ENCODE measurements at places on chromosomes 13 and 19.

- no peak for DNase-seq
Observed at GRCh38 chr13:49441846-49442245, 2.0 kb downstream of the CAB39L start.

DNA sequence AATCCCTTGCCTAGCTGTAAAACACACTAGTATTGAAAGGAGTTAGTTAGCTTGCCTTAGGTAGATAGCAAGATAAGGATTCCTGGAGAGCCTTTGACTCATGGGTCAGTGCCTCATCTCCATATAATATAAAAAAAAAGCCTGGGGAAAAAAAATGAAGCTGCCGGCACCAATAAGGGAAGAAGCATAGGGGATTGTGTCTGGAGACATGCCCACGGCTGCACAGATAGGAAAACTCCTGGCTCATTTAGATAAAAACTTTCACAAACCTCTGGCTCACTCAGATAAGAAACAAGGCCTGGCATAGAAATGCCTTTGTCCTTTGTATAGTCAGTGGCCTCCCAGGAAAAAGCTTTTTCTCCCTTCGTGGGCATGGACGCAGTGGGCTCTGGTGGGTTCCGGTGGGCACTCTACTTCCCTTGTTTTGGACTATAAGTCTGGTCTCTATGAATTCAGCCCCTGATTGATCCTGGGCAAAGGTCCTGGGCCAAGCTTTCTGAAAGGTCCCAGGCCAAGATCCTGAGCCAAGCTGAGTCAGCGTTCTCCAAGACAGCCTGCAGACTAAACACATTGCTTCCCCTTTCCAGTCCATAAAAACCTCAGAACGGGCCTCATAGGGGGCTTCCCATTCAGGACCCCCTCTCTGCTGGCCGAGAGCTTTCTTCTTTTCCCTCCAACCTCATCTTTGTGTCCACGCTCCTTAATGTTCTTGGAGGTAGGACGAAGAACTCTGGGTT is 4.9 kb upstream of the OR7A17 start:
- no peak for DNase-seq

DNA sequence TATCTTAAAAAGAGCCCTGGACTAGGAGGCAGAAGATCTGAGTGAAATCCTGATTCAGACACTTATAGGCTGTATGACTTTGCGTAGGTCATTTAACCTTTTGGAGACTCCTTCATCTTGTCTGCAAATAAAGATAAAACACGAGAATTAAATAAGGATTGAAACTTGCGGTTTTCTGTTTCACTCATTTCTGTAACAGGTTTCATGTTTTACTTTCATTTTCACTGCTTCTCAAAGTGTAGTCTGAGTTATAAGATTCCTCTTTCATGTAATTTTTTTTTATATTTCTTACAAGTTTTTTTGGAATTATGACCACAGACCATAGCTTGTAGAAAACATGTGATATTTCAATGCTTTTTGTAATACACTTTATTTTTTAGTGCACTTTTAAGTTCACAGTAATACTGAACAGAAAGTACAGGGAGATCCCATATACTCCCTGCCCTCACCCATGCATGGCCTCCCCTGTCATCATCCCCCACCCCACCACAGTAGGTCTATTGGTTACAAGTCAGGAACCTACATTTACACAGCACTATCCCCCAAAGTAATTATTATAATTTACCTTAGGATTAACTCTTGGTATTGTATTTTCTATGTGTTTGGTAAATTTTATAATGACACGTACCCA is 174.6 kb downstream of the ITGBL1 start:
- peak; percentile 20 for DNase-seq

DNA sequence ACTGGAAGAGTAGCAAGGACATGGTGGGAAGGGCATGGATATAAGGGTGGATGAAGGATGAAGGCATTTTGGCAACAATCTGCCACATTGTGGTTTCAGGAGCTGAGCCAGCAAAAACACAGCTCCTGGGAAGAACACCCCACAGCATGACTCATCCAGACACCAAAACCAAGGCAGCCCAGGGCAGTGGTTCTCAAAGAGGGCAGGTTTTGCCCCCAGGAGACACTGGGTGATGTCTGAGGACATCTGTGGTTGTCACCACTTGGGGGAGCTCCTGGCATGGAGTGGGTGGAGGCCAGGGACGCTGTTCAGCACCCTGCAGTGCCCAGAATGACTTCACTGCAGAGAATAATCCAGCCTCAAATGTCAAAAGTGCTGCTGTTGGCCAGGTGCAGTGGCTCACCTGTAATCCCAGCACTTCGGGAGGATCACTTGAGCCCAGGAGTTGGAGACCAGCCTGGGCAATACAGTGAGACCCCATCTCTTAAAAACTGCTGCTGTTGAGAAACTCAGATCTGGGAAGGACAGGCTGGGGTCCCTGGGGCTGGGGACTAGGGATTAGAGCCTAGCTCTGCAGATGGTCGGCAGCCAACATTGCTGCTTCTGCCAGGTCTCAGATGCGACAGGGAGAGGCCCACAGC is 16.1 kb downstream of the ZFR2 start:
- DNase-seq = peak; percentile 23

DNA sequence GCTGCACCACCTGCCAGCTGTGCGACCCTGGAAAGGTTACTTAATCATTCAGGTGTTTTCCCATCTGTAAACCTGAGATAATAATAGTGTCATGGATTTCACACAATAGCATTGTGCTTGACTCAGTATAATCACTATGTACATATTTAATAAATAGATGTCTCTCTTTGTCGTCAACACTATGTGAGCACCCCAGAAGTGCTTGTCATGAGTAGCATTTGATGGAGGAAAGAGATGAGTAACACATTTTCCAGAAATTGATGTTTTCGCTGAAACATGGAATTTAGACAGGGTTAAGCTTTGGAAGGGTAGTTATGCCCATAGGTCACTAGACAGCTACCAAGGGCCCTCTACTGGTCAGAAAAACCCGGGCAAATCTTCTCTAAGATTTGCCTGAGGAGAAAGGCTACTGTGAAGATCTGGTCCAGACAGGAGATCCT is 9.5 kb upstream of the MBNL2 start:
- DNase-seq = no peak

GRCh38 chr19:49546825-49547565 is 19.2 kb downstream of the RCN3 start:
- peak; percentile 85 for DNase-seq

DNA sequence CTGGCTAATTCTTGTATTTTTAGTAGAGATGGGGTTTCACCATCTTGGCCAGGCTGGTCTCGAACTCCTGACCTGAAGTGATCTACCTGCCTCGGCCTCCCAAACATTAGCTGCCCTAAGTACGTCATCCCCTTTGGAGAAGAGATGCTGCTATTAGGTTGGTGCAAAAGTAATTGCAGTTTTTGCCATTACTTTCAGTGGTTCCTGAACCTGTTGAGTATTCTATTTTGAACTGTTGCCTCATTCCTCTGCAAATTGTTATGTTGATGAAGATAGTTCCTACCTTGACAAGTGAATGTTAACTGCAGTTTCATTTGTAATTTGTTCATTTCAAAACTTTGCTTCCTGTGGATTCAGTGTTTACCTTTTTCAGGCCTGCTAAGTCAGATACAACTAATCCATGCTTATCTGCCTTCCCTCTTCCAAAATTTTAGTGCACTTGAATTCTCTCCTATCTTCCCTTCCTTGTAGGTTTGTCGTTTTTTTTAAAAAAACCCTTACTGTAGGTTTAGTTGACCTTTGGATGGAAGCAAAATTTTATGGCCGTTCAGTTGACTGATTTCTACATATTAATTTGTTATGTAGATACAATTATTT is 24.0 kb downstream of the ZMYM2 start:
- no peak for DNase-seq

DNA sequence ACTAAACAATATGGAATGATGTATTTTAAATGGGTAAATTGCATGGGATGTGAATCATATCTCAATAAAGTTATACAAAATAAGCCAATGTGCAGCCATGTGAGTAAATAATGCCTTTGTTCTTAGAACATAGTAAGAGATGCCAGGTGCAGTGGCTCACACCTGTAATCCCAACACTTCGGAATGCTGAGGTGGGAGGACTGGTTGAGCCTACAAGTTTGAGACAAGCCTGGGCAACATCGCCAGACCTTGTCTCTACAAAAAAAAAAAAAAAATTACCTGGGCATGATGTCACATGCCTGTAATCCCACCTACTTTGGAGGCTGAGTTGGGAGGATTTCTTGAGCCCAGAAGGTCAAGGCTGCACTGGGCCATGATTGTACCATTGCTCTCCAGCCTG is 230.7 kb downstream of the RFC3 start:
- DNase-seq = no peak

- no peak for DNase-seq
Observed at GRCh38 chr13:112952759-112953551, 16.1 kb upstream of the MCF2L start.

DNA sequence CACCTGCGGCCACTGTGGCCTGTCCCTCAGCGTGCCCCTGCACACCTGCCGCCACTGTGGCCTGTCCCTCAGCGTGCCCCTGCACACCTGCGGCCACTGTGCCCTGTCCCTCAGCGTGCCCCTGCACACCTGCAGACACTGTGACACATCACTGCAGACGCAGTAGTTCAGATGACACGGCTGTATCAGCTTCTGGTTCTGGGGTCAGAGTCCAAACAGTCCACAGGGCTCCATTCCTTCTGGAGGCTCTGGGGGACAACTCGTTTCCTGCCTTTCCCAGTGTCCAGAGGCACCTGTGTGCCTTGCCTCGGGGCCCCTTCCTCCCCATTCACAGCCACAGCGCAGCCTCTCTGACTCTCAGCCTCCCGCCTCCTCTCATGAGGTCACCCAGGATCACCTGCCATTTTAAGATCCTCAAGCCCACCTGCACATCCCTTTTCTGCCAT is 5.5 kb downstream of the SF3A2 start:
- DNase-seq = no peak

- no peak for DNase-seq
Observed at GRCh38 chr19:54030895-54031586, 32.7 kb downstream of the VSTM1 start.

GRCh38 chr13:93224535-93224934 is 2.1 kb upstream of the GPC6 start:
- no peak for DNase-seq

GRCh38 chr13:24097667-24098066 is 62.9 kb upstream of the SPATA13 start:
- no peak for DNase-seq

DNA sequence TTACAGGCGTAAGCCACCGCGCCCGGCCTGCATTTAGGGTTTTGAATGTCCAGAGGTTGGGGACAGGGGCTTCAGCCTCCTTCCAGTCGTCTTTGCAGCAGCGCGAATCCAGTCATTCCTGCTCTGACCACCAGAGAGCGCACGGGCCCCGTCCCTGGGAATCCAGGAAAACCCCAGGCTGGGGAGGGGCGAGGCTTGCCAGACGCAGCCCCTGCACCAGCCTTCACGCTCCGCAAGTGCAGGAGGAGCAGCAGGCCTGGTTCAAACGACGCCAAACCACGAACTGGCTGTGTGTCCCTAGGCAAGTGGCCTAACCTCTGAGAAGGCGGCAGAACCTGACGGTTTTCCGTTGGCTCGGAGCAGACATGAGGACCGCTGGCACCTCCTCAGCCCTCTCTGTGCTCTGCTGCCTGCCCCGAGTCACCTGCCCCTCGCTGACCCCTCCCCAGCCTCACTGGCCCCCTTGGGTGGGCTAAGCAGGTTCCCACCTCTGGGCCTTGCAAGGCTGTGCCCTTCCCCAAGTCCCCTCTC is 2.0 kb upstream of the RNF126 start:
- peak; percentile 87 for DNase-seq

- DNase-seq = no peak
Observed at GRCh38 chr13:19766591-19766990, 16.2 kb downstream of the PSPC1 start.

DNA sequence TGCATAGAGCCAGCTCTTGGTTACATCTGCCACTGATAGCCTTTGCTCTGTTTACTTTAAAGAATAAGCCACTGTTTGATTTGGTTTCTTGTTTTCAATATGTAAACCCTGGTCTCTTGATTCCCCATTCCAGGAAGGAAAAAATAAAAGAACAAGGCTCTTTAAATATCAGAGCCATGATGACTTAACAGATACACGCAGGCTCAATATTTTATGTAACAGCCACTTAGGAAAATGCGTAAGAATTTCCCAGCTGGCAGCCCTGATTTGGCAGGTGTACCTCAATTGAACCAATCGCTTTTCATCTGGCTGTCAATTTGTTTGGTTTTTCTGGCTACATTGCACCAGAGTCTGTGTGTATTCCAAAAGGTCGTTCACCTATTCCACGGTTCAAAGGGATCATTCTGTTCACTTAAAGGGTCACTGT is 65.6 kb downstream of the IRS2 start:
- peak; percentile 65 for DNase-seq

DNA sequence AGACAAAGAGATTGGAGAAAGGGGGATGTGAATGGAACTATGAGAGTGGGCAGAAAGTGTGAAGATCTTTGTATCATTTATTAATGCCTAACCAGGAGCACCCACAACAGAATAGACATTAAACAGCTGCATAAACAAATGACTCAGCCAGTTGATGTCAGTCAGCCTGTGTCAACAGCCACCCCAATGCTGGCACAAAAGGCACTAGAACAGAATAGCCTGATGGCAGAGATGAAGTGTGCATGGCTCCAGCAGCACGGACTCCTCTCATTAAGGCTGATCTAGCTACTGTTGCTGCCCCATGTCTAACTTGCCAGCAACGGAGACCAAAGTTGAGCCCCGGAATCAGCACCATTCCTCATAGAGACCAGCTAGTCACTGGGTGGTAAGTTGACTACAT is 7.8 kb downstream of the CPB2 start:
- DNase-seq = peak; percentile 73

- no peak for DNase-seq
Observed at GRCh38 chr13:44489751-44490150, 86.4 kb downstream of the TSC22D1 start.

- peak; percentile 78 for DNase-seq
Observed at GRCh38 chr19:54172471-54173358, at the start of gene TMC4. TSS of gene TMC4 (minus strand) at chr19:54173160. CDS start at chr19:54173117, 43 bp downstream.

- DNase-seq = peak; percentile 50
Observed at GRCh38 chr19:8363803-8364771, at the start of gene ANGPTL4. TSS of gene ANGPTL4 (plus strand) at chr19:8364155. CDS start at chr19:8364322, 167 bp downstream.

- no peak for DNase-seq
Observed at GRCh38 chr13:99495466-99496183, 5.6 kb upstream of the TM9SF2 start.

DNA sequence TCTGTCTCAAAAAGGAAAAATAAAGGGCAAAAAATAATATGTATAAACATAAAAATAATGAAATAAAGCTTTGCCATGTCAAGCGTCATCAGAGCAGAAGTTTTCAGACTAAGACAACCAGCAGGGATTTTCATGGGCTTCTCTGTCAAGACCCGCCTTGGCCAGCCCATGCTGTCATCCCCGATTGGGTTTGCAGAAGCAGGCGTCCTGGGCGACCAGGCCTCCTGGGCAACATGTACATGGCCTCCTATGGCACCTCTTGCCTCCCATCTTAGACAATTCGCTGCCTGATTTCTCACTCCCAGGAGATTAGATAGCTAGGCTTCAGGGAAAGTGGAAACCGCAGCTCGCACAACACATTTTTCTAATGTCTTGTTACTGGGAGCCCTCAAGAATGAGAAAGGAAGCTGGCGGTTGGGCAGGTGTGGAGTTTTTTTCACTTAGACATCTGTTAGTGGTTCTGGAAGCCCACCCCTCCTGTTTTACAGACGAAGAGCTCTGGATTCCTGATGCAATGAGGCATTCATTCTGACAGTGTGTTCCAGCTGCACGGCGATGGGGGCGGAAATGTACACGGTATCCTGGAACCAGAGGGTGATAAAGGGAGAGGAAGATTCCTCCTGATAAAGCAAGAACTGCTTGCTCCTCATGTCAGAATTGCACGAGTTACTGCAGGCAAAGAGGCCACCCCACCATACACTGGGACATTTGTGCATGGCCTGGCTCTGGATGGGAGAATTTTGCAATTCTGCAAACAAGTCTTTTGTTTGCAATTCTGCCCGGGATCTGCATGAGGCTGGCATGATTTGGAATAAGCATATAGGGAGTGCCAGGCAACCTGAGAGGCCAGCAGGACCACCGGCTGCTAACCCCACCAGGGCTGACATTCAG is 47.4 kb upstream of the KATNAL1 start:
- DNase-seq = no peak
